ENCODE measurements at places on chromosomes 6 and 20.

DNA sequence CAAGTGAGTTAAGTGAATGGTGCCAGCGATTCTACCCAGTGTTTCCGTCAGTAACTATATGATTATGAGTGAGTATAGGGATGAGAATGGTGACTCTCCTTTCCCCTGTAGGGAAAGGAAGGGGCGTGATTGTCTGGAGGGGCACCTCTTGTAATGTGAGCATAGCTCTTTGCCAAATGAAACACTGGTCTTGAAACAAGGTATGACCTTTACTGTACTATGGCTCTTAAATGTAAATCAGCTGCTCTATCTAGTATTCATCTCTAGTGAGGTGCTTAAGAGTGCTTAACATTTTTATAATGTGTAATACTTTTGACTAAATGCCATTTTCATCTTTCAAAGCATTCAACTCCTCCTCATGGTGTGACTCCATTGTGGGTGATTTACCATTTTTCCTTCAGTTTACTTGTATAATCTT is 11.0 kb downstream of the PANK2 start:
- DNase-seq: no peak

GRCh38 chr6:104601721-104602120 is 258.0 kb downstream of the HACE1 start:
- peak; percentile 31 for DNase-seq

DNA sequence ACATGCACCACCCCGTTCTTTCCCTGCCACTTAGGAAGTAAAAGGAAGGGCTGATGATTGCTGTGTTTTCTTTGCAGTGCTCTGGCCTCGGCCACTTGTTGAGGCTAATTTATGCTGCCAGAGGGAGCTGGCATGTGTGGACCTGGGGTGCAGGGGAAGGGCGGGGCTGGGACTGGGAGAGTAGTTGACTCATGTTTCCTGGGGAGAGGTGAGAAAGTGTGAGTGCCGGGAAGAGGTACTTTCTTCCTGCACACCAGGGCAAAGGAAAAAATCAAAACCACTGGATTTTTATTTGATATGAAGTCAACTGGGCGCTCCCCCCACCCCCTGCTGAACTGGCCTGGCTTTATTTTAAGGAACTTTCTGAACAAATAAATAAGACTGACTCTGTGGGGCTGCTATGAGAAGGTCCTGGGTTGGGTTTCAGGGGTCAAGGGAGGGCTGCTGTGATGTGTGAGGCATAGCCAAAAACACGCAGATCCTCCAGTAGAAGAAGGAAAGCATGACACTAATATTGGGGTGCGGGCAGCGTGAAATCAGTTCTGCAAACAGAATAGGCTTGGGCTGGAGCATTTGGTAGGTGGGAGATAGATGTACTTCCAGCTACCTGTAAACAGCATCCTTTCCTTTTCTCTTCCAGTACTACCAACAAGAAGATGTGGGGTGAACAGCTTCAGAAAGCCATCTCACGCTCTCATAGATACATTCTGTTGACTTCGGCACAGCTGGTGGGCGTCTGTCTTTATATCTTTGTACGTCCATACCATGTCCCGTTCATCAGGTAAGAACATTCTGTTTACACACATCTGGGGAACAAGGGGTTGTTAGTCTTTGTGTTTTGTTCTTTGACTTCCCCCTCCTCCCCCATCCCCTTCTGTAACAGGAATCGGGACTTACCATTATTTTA is 87.5 kb downstream of the SYNJ2 start:
- DNase-seq: peak; percentile 44

DNA sequence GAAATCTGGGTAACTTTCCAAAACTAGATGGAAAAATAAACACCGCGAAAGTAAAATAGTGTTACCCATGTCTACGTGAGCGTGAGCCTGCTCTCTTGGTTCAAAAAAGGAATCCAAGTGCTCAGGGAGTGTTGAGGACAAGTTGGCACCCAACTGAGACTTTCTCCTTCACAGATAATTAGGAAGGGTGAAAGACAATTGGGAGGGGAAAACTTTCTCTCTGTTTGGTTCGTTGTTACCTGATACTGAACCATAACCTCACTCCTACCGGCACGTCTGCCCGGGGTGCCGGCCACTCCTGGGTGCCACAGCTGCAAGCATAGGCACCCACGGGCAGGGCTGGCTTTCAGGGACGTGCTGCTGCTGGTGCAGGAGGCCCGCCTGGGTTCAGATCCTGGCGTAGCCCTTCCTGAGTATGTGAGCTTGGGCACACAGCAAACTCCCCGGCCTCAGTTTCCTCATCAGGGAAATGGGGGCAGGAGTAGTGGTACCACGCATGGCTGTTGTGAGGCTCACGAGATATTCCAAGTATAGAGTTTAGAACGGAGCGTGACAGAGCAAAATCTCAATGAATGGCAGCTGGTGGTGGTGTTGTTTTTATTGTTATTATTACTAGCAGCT is 38.2 kb upstream of the PMEPA1 start:
- no peak for DNase-seq

GRCh38 chr20:53405139-53405538 is 188.5 kb downstream of the ZNF217 start:
- no peak for DNase-seq

DNA sequence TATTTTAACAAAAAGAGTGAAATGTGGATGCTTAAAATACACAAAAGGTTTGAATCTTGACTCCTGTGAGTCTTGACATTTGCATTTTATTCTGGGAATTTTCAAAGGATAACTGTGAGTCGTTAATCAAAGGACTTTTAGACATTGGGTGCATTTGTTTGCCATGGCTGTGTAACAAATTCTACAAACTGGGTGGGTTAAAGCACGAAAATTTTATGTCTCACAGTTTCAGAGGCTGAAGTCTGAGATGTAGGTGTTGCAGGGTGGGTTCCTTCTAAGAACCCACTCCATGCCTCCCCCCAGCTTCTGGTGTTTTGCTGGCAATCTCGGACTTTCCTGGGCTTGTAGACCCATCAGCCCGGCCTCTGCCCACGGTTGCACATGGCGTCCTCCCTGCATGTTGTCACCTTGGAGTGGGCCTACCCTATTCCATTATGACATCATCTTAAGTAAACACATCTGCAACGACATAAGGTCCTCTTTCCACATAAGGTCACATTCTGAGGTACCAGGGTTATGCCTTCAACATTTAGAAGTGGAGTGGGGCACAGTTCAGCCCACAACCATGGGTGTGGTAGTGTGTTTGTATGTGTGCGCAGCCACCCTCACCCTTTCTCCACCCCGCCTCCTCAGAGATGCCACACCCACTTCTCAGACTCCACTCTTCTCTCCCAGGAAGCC is 113.1 kb downstream of the FOXA2 start:
- no peak for DNase-seq

- DNase-seq: peak; percentile 31
Observed at GRCh38 chr6:132236744-132237143, 164.5 kb downstream of the MOXD1 start.

DNA sequence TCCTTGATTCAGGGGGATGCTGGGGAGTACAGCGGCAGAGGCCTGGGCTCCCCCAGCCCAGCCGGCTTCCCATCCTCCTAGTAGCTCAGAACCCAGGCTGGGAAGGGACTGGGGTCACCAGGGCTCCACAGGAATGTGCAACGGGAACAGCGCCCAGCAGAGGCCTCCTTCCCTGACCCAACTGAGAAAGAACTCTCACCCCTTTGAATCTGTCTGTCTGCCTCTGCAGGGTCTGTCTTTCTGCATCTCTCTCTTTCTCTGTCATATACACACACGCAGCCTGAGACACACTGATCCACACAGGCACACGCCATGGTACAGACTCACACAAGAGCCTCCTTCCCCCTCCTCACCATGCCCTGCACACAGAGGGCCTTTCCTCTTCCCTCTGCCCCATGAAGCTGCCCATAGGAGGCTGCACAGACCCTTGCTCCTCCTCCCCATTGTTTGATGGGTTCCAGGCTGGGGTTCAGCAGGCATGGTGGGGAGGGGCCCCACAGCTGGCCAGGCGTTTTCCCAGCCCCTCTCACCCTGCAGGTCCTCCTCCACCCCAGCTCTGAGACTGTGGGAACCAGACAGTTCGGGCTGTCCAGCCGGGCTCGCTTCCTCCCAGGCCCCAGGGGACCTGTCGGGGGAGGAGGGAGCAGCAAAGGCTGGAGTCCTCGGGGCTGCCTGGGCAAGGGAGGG is 2.8 kb downstream of the FOXS1 start:
- peak; percentile 54 for DNase-seq

DNA sequence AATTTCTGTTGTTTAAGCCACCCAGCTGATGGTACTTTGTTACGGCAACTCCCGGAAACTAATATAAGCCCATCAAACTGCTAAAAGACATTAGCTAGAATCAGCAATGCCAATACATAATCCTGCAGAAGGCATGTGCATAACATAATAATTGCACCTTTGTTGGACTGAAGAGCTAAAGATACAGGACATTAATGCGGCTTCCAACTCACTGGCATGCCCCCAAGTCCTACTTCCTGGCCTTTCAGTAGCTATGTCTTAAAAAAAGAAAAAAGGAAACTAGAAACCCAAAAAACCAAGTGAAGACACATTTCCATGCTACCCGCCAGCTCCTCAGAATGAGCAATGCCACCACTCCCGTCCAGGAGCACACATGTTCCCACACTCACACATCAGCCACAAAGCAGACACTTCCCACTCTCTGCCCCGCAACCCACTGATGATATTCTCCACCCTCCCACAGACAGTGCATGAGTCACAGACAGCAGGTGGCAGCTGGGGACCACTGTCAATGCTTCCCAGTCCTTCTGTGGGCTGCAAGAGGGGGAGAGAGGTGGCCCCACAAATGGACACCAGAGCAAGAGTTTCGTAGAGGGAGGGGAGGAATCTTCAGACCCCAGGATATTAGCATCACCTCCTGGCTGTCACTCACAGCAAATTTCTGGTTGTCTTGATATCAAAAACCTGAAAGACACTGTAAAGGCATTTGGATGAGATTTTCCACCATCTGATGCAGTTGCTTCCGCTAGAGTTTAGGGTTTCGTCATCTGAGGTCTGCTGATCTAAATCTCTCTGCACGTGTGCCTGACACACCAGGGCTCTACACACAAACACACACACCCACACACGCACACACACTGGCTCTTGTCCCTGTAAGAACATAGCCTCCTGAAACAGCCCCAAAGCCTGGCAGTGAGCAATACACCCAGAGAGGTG is 32.8 kb downstream of the GFOD1 start:
- peak; percentile 58 for DNase-seq

- no peak for DNase-seq
Observed at GRCh38 chr6:105892577-105893262, 193.4 kb upstream of the PRDM1 start.

GRCh38 chr20:59811681-59812171 is 121.7 kb downstream of the SYCP2 start:
- DNase-seq: no peak

GRCh38 chr6:100210137-100211117 is 216.4 kb upstream of the MCHR2 start:
- no peak for DNase-seq

GRCh38 chr6:143059663-143060353 is 881 bp upstream of the AIG1 start:
- peak; percentile 90 for DNase-seq

DNA sequence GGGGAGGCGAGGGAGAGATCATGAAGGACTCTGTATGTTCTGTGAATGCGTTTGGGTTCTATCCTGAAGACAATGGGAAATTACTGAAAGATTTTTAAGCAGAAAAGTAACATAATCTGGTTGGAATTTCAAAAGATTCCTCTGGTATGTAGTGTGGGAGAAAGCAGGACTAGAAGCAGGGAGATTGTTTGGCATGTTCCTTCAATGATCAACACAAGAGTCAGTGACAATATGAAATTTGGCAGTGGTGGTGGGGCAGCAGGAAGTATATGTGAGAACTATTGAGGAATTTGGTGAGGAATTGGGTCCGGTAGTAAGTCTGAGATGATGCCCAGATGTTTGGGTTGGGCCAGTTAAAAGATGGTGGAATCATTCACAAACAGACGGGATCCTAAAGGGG is 348.7 kb downstream of the CD83 start:
- peak; percentile 77 for DNase-seq

DNA sequence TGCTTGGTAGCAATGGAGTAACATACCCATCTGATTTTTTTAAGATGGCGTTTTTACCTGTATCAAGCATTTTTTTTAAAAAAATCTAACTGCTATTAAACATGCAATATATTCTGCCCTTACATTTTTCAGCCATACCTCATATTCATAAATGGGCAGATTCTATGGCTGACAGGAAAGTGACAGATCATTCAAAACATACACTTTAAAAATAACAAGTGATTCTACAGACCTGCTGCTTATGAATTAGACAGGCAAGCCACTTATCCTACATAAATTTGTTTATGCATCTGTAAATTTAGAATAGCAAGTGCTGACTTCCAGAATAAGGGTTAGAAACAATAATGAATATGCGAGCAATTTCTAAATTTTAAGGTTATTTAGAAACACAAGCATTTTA is 82.7 kb downstream of the TBXT start:
- no peak for DNase-seq

Measured in fibroblast of skin of right quadriceps (primary cell).